Daoy (cell line): ENCODE measurements at places on chromosomes 2 and 18. TPM values are rescaled to one million over a fixed set of nuclear protein-coding genes. Genes with fewer than 3 reads are reported as not detected.

SF3B1 gene
- total RNA-seq = 185 and 220 TPM in 2 replicates

DNA sequence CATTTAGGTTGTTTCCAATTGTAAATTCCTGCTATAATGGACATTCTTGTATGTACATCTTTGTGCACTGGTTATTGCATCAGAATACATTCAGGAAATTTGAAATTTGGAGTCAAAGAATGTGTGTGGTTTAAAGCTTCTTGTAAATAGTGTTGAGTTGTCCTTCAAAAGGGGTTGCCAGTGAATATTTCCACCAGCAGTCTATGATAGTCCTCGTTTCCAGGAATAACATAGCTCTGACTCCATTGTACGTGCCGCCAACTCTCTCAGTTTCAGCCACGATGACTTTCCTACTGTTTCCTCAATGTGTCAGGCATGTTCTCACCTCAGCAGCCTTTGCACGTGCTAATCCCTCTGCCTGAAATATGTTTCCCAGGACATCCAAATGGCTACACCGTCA, 10.9 kb upstream of the HS6ST1 start:
- no peak for DNase-seq

DNA sequence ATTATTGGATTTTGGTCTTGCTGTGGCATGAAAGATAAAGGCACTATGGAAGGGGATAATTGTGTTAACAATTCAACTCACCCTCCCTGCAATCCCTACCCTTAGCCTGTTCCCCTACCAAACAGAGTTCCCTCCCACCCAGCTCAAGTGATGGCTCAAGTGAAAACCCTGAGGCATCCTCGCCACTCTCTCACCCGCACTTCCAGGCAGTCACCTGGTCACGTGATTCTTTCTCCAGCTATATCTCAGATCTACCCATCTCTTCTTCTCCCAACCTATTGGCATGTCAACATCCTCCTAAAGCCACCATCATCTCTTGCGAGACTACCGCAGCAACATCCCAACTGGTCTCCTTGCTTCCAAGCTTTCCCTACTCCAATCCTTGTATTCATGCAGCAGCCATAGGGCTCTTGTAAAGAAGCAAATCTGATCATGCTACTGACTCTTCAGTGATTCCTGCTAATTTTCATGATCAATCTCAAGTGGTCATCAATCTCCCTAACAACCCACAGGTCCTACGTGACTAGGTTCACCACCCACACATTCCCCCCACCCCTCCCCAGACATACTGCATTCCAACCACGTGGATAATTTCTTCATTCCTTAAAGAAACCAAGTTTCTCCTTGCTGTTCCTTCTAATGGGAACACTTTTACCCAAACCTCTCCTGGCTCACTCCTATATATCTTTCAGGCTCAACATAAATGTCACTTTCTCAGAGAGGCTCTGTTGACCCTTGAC, 66.7 kb downstream of the MBD2 start:
- DNase-seq = no peak

DNA sequence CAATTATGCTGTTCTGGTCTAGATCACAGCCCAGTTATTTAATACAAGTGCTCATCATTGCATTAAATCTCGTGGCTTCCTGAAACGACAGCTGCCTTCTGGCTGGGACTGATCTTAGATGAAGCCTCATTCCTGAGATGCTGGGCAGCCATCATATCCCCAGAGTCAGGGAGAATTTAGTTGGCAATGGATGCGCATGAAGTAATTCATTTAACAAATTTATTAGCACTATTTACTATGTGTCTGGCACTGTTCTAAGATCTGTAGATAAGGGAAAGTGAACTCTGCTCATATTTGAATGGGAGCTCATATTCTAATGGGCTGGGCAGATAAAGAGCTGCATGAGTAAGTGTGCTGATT, 244.7 kb downstream of the KCNS3 start:
- DNase-seq = no peak

- DNase-seq = no peak
Measured at GRCh38 chr2:80610108-80610507, 305.6 kb upstream of the LRRTM1 start.

- DNase-seq = no peak
Measured at GRCh38 chr2:101500860-101501259, 25.9 kb upstream of the RFX8 start.

REG1B gene
- not detected in 2 replicates for total RNA-seq

DNA sequence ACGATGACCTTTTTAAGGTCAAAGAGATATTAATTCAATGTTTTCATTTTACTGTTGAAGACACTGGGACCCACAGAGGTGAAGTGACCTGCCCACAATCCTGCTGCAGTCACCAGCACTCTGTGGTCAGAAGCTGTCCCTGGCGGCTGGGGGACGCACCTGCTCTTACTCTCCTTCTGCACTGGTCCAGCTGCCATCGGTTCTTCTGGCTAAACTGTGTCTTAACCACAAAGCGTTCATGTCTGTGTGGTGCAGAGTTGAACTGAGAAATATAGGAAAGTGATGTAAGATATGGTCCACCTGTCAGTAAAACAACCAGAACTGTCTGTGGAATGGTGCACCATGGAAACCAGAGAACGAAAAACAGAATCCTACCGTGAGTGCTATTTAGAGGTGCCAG, 44.9 kb upstream of the SMIM21 start:
- no peak for DNase-seq

DNA sequence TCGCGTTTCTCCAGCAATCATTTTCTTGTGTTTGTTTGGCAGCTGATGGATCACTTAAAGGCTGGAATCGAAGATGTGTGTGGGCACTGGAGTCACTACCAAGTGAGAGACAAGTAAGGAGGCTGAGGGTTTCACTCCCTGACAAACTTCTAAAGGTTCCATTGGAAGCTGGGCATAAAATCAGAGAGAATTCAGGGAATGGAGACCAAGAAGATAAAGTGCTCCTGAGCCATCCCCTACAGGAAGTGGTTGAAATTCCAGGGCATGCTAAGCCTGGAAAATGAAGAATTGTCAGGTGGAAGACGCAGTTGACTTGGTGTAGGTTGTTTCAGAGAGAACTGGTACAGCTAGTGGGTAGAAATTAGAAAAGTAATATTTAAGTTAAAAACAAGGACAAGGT, 39.1 kb downstream of the SLC9A4 start:
- DNase-seq = no peak

OTX1 gene
- 0.17 TPM in 1 of 2 replicates, not detected in the other for total RNA-seq

EMILIN1 gene
- 6.0 and 10.2 TPM in 2 replicates for total RNA-seq

CCDC74A gene
- total RNA-seq = 7.1 and 18.7 TPM in 2 replicates

PLB1 gene
- total RNA-seq = 0.83 and 0.86 TPM in 2 replicates

GRCh38 chr2:179376881-179377280, 112.2 kb upstream of the SESTD1 start:
- DNase-seq = no peak

DNA sequence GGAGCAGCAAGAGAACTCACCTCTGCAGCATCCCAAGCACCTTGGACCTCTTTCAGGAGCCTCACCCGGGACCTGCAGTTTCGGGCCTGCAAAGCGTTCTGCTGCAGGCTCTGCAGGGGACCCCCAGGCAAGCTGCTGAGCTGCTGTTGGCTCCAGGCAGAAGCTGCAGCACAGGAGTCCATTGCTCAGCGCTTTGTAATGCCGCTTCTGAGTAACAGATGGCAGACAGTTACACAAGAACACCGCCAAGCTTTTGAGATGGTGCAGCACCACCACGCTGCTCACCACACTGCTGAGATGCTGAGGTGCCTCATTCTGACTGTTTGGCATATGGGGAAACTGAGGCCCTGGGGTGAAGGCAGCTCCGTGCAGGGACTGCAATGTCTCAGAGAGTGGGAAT, 1.9 kb upstream of the GALNT14 start:
- no peak for DNase-seq

DNA sequence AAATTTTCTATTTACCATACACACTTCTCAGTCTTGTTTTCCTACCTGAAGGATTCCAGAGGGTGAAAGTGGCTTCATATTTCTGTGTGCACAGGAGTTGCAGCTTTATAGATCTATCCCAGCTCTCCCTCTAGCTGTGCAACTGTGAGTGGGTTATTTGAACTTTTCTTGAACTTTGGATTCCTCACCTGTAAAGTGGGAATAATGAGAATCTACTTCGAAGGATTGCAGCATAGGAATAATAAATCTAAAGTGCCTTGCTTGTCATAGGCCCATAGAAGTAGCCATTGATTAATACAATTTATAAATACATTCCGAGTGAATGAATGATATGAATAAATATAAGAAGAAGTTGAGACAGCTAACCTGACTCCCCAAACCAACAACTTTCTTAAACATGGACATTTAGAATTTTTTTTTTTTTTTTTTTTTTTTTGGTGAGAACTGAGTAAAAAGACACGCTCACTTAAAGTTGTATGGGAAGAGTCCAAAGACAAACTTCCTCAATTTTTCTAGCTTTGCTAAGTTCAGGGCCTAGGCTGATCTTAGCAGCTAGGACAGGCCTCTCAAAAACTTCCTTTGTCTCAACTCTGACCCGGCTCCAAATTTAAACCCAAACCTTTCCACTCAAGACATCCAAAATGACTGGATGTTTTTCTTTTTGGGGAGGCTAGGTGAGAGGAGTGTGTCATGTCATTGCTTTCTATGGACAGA, 203.3 kb upstream of the FBXO11 start:
- no peak for DNase-seq

DNA sequence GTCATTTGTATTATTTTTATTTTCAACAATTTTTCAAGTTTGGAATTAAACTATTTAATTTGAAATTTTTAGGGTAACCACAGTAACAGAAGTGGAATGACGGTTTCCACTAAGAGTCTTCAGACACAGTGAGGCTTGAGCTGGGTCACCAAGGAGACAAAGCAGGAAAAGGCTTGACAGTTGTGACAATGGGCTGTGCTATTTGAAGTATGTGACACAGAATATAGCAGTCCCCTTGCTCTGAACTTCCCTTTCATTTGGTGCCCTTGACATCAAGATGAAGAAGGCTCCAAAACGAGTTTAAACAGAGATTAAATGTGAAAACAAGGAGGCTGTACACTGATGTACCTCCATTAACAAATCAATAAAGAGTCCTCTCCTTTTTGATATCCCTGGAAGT, 265.4 kb upstream of the DLGAP1 start:
- no peak for DNase-seq

DNA sequence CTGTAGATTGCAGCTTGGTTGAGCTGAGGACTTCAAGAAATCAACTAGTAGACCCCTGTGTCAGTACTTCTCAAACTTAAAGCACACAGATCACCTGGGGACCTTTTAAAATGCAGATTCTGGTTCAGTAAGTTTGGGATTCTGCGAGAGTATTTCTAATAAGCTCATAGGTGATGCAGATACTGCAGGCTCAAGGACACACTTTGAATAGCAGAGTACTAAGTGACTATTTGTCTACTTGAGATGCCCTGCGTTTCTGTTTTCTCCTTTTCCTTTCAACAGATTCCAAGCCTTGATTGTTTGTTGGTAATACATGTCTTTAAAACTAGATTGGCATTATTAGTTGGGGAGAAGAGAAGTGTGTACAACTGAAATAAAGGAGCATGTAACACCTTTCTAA, 6.7 kb downstream of the MIB1 start:
- DNase-seq = no peak

DNA sequence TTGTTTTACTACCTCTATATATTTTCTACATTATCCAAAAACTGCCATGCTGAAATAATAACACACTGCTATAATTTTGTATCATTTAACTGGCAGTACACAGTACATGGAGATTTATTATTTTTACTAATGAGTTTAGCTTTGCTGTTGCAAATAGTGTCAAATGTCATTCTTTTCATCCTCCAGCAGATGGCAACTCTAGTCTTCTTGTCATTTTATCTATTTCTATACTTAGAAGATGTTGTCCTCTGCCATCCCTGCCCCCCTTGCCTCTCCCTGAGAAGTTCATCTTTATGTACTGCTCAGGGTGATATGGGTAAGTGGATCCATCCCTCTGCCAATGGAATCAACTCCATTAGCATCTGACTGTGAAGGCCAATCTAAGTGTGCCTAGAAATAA, 21.7 kb upstream of the LRRTM1 start:
- DNase-seq = no peak

EPHA4 gene
- 5.1 and 7.5 TPM in 2 replicates for total RNA-seq

EML6 gene
- total RNA-seq = 1.0 and 2.1 TPM in 2 replicates

- no peak for DNase-seq
Measured at GRCh38 chr2:43139996-43140621, 86.3 kb downstream of the ZFP36L2 start.

GRCh38 chr2:189559579-189560272, 20.9 kb downstream of the SLC40A1 start:
- no peak for DNase-seq

DNA sequence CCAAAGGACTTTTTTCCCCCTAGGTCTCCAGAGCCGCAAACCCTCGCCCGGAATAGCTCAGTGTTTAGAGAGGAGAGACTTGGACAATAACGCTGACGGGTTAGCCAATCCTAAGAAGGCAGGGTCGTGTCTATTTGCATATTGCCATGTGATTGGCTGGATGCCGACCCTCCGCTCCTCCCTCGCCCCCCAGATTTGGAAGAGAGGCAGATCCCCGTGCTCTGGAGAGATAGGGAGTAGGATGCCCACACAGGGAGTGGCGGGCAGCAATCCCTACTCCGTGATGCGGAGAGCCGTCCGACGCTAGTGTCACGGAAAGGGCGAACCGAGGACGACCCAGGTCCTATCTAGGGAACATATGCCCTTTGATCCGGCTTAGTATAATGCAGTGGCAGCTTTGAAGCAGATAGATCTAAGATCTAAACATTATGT, 1.4 kb downstream of the WNT6 start:
- peak; percentile 91 for DNase-seq

DNA sequence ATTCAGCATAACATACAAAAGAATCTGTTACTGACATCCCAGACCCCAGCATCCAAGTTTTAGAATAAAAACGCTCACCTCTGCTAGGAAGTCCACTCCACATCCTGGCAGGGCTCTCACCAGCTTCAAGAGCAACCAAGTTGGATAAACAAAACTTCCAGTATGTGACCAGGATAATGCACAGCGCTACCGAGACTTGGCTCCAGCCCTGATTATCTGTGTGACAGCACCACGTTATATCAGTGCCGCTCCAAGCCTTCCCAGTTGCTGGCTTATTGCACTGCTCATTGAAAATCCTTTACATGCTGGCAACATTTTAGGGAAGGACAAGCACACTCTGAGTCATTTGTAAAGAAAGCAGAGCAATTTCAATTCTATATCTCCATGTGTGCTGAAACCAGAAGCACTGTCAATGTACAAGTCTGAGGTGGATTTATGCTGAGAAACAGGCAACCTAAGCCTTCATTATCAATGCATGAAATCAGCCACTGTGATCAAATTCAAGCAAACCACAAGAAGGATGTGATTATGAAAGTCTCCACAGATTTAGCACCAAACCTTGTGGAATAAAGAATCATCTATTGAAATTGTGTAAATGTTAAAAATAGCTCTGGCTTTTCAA, 115.7 kb downstream of the ZNF385B start:
- DNase-seq = no peak

COL6A3 gene
- total RNA-seq = 268 and 296 TPM in 2 replicates

RNF138 gene
- total RNA-seq = 29.2 and 35.7 TPM in 2 replicates

DNA sequence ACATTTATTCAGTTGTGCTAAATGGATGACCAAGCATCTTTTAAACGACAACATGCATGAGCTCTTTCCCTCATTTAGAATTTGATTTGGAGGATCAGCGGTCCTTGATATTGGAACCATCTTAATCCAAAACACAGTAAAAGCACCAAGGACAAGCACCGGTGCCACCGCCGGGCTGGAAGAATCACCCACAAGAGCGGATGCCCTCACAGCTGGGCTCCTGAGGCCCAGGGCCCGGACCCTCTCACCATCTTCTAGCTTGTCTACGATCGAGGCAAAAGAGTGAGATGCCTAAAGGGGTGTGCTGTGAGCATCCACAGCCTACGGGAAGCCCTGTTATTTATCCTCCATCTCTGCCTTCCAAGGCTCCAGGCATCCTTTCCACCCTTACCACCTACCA, 129.5 kb downstream of the ZNF516 start:
- no peak for DNase-seq
